Cortex of kidney (tissue), 1 donor: ENCODE measurements at places on chromosomes 12 and 14.

- DNase-seq: no peak
Measured at GRCh38 chr12:53652366-53652765, 23.5 kb downstream of the ATP5MC2 start.

- DNase-seq: no peak
Measured at GRCh38 chr14:80393766-80394165, 182.5 kb upstream of the DIO2 start.

DNA sequence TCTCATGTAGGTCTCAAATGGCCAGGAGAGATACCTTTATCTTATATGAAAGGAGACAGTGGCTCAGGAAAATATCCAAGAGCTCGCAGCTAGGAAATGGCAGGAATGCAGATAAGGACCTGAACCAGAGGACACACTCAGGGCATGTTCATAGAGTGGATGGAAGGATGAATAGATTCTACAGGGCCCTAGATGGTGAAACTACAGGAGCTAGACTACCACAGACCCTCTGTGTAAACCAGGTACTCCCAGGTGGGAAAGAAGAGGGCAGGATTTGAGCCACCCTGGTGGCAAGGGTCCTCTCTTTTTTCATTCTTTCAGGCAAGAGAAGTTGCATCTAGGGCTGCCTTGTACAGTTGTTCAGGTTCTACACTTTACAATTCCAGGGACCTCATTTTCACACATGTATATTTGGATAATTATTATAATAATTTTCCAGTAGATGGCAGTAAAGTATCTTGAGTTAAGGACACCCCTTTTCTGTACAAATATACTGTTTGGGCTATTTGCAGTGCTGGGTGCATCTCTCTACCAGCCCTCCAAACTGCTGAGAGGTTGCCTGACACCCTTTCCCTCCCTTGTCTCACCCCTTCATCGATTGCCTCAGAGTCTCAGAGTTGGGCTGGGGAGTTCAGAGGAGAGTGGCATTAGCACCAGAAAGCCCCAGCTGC lies 10.5 kb upstream of the ZDHHC22 start:
- DNase-seq: no peak

DNA sequence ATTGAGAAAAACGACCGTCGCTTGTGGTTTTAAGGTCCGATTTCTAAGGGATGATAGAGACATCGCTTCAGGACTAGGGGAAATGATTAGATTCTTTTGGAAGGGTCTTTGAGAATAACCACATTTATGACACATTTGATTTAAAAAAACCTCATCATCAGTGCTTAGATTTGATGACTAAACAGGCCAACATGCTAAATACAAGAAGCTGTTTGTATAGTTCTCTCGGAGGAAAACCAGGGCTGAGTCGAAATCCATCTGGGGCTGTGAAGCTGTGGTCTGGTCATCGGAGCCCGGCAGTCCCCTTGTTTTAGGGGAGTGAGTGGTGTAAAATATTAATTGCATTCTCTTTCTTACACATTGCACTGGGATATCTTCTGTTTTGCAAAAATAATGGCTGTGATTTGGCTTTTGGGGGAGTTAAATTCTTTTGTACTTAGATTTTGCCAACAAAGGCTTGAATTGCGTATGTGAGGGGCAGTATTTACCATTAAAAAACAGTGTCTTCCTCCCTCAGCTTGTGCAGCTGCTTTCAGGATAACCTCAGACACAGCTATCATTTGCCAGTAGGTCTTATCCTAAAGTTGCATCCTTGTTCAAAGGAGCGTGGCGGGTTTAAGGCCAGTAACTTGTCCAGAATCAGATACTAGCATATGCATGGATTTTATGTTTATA lies 550 bp downstream of the GNG2 start:
- no peak for DNase-seq

- no peak for DNase-seq
Measured at GRCh38 chr12:15719230-15719629, 70.0 kb downstream of the EPS8 start.

GRCh38 chr12:9669019-9669326 lies 540 bp upstream of the CLEC2D start:
- DNase-seq: no peak

DNA sequence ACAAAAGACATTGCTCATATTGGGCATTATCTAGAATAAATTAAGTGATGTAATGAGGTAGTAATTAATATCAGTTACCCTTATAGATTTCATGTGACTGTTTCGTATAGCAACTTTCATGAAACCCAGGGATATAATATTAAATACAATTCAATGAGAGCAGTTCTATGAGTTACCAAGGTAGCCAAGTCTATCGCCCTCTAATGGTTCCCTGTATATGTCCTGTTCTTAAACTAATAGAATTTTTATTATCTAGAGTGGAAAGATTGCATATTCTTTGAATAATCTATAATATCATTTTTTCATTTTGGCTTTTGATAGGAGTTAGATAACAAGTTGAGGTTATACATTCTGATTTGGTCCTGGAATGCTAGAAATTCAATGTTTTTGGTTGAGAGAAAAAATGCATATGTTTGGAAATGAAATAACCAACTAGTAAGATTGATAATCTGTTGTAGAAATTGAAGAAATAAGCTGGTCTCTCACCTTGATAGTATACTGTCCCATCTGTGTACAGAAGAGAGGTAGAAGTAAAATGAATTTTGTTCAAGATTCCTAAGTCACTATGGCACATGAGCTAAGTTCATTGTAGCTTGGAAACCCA lies 59.7 kb downstream of the SCFD1 start:
- DNase-seq: no peak

DNA sequence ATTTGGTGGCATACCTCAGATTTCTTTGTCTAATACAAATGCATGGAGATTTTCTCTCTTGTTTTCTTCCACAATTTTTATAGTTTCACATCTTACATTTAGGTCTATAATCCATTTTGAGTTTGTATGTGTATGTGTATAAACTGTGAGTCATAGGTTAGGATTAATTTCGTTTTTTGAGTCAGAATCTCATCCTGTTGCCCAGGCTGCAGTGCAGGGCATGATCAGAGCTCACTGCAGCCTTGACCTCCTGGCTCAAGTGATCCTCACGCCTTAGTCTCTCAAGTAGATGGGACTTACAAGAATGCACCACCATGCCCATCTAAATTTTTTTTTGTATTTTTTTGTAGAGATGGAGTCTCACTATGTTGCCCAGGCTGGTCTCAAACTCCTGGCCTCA lies 71.6 kb downstream of the OTOGL start:
- DNase-seq: no peak

- no peak for DNase-seq
Measured at GRCh38 chr12:131438881-131439280, 272.0 kb upstream of the SFSWAP start.

DNA sequence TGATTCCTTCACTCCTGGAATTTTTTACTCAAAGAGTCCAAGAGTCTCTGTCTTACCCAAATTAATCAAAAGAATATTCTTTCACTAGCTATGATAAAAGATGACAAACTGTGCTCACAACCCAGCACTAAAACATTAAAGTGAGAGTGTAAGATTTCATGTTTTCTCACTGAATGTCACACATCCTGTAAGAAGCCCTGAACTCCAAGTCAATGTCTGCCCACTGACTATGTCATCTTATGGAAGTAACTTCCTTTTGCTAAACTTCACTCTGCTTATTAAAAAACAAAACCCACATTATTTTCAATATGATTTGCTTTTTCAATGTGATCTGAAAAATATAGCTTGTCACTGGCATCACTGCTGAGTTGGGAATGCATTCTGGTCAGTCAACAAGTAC lies 15.6 kb downstream of the SPRING1 start:
- DNase-seq: no peak

- no peak for DNase-seq
Measured at GRCh38 chr14:33596211-33597080, 354.4 kb downstream of the EGLN3 start.

- DNase-seq: no peak
Measured at GRCh38 chr14:32905013-32905412, 33.7 kb upstream of the NPAS3 start.

DNA sequence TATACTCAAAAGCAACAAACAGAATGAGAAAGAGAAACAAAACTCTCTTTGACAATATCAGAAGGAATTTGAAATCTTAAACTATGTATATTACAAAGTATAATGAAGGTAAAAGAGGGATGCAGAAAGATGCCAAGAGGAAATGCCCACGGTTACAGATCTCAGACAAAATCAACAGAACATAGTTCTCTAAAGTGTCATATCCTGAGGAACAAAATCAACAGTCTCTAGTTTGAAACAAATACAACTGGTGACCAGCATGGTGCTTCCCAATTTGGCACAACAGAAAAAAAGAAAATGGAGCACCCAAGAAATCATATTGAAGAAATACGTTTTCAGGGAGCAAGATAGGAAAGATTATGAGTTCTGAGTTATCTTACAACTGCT lies 116.5 kb downstream of the METTL25 start:
- DNase-seq: no peak

DNA sequence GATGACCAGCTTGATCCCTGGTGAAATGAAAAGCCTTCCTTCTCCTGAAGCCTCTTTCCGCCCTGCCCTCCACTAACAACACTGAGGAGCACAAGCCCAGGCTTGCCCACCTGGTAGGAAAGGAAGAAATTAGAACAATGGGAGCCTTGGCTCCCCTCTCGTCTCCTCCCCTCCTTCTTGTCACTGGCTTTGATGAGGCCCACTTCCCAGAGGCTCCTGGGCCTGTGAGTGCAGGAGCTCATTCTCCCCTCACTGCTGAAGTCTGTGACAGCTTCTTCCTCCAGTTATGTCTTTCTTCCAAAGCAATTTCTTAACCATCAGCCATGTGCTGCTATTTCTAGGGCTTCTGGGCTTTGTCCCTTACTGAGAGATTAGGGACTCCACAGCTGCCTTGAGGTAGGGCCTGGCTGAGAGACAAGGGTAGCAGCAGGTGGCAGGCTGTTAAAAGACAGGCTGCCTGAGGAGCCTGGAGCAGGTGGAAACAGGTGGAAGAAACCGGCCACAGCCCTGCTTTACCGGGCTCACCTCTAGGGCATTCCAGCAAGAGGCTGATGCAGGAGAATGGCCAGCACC lies 53.6 kb upstream of the SRSF5 start:
- no peak for DNase-seq

- DNase-seq: no peak
Measured at GRCh38 chr14:24234095-24235005, 1.6 kb downstream of the GMPR2 start.

- DNase-seq: no peak
Measured at GRCh38 chr12:59036347-59036746, 116.0 kb upstream of the LRIG3 start.

DNA sequence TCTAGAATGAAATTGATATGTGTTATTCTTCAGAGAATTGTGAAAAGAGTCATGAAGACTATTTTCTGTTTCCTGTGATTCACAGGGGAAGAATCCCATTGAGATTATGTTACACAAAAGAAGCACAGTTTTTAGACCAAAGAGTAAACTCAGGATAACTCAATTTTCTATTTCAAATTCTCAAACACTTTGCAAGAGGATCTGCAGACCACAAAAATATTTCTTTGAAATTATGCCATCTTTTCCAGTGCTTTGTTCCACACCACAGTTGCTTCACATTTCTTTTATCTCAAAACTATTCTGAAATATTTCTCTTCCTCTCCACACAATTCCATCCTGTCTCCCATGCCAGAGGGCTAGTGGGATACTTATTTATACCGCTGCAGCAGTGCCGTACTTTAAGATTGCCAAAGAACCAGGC lies 188.9 kb upstream of the FOXG1 start:
- DNase-seq: no peak

DNA sequence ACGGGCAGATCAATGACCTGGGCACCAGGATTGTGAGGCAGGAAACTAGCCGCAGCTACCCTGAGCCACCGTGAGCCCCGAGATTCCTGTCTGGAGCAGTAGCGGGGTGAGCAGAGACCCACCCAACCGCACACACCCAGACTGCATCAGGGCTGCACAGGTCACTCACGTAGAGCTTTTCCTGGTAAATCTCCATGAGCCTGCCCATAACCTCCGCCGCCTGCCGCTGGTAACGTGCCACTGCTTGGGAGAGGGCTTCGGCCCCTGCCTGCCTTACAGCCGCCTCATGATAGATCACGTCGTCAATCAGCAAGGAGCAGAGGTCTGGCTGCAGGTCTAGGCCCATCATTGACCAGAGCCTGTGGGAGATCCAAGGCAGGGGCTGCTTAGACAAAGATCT lies 38.5 kb upstream of the RAB35 start:
- no peak for DNase-seq

DNA sequence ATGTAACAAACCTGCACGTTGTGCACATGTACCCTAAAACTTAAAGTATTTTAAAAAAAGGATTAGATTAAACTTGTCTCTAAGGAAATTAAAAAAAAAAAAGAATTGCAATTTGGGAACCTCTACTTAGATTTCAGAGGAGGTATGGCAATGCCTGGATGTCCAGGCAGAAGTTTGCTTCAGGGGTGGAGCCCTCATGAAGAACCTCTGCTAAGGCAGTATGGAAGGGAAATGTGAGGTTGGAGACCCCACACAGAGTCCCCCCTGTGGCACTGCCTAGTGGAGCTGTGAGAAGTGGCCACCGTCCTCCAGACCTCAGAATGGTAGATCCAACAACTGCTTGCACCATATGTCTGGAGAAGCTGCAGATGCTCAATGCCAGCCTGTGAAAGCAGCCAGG lies 279.6 kb upstream of the CCDC196 start:
- DNase-seq: no peak

GRCh38 chr14:100532154-100532861 lies 54.9 kb downstream of the BEGAIN start:
- no peak for DNase-seq

DNA sequence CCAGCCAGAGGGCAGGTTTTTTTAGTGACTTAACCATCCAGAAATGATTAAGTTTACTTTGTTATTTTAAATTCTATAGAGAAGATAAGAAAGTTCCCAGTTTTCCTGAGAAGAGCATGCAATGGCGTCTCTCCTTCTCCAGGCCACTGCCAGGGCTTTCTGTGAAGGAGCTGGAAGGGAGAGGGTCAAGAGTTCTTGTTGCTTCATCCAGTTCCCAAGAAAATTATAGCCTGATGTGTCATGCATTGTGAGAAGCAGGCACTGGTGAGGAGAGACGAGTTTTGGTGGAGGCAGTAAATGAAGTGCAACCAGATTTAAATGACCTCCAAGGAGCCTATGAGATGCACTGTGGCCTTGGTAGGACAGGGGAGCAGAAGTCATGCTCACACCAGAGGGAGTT lies 14.2 kb downstream of the ELK3 start:
- no peak for DNase-seq

GRCh38 chr12:26133521-26133920 lies 8.7 kb upstream of the BHLHE41 start:
- DNase-seq: no peak
